Dermis blood vessel endothelial cell (primary cell): ENCODE measurements at places on chromosomes 5 and 9.

DNA sequence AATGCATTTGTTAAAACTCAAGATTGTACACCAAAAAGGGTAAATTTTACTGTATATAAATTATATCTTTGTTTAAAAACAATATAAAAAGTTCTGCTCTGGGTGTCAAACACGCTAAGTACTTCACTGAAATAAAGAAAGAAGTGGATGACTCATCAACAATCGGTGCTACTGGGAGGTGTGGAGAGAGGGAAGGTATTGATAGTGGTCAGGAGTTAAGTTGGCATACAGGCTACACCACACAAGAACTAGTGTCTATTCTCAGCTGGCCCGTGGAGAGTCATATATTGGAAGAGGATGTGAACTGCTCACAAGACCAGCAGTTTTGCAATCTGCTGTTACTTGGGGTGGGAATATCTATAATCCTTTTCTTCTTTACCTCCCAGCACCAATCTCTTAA, 145.7 kb upstream of the TRPC7 start:
- DNase-seq: no peak

GRCh38 chr9:68500457-68501381, 40.0 kb downstream of the TMEM252 start:
- DNase-seq: no peak

DNA sequence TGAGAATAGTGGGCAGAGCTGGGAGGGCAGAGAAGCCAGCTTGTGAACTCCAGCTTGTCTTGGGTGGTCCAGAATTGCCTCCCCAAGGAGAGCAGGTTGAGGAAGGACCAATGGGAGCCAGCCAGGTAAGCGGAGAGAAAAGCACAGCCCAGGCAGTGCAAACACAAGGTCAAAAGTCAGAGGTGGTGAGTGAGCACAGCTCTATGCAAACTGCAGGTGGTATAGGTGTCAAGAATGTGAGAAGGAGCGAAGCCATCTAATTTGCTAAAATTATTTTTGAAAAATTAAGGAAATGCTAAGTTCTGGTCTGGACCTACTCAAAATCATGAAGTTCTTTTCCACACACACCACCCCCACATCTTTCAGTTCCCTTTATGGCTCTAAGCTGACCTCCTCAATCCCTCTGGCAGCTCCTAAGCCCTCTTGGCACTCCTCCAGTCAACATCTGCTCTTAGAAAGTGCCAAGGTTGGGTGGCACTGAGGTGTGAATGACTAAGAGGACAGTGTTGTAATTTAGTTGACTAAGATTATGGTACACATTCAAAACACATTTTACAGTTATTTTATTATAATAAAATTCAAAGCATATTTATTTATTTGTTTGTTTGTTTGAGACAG, 6.6 kb upstream of the OTULINL start:
- DNase-seq: no peak

DNA sequence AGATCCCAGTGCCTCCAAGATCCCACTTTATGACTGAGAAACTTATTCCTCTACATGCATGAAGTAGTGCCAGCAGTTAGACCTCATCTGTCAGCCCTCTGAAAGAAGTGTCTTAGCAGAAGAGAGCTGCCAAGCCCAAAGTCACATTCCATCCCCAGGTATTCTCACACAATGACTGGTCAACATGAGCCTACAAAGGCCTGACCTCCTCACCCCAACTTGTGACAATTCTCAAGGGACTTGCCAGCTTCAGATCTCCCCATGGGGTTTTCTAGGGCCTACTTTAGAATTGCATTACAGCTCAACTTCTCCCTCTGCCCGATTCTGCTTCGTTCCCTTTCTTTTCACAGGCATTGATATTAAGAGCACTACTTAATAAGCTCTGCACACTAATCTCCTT, 393.8 kb upstream of the SLC30A5 start:
- DNase-seq: no peak

DNA sequence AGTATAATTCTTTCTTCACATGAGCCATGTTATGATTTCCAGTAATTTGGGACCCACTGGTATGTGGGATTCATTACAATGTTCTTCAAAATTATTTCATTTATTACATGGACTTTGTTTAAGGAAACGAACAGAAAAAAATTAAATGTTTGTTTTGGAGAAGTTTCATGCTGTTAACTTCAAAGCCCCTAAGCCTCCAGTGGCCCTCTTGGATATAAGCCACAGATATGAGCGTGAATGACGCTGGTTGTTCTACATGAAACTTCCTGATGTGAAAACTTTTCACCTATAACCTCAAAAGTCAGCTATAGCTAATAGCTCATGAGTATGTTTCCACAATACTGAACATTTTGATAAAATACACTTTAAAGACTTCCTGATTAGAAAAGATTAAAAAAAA, 334.2 kb downstream of the PDE4D start:
- DNase-seq: peak; percentile 79

DNA sequence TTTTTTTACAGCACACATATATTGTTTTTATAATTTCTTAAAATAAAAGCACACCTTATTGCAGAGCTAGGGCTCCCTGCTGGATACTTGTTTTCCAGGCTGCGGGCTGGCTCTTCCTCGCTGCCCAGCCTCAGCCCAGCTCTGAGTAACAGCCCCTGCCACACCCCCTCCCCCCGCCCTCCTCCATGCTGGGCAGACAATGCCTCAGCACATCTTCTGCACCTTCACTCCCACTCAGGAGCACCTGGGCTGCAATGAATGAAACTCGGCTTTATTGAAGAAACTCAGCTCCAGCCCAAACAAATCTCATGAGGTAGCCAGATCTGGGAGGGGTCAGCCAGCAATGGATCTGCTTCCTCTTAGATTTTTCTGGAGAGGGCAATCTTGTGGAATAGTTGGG, 9.5 kb downstream of the IL9 start:
- no peak for DNase-seq

GRCh38 chr9:69382135-69382534, 57.1 kb downstream of the ENTREP1 start:
- DNase-seq: no peak

GRCh38 chr5:22947921-22948320, 94.8 kb upstream of the CDH12 start:
- no peak for DNase-seq

DNA sequence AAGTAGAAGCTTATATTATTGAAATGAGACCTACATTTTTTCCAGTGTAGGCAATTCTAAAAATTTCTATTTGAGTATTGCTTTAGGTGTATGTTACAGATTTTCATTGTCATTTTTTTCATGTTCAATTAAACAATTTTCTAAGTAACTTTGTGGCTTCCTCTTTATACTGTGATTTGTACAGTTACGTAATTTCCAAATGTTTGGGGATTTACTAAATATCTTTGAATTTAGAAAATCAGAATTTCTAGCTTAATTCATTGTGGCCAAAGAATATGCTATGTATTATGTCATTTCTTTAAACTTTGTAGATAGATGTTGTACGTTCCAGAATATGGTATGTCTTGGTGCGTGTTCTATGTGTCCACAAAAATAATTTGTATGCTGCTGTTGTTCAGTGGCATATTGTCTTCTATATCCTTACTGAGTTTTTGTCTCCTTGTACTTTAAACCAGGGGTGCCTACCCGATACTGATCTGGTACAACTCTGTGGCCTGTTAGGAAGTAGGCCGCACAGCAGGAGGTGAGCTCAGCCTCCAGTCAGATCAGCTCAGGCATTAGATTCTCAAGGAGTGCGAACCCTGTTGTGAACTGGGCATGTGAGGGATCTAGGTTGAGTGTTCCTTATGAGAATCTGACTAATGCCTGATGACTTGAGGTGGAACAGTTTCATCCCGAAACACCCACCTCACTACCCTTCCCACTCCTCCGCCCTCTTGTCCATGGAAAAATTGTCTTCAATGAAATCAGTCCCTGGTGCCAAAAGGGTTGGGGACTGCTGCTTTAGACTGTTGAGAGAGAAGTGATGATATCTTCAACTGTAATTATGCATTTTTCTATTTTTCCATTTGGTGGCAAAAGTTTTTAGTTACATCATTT, 63.5 kb downstream of the UBE2R2 start:
- DNase-seq: no peak

DNA sequence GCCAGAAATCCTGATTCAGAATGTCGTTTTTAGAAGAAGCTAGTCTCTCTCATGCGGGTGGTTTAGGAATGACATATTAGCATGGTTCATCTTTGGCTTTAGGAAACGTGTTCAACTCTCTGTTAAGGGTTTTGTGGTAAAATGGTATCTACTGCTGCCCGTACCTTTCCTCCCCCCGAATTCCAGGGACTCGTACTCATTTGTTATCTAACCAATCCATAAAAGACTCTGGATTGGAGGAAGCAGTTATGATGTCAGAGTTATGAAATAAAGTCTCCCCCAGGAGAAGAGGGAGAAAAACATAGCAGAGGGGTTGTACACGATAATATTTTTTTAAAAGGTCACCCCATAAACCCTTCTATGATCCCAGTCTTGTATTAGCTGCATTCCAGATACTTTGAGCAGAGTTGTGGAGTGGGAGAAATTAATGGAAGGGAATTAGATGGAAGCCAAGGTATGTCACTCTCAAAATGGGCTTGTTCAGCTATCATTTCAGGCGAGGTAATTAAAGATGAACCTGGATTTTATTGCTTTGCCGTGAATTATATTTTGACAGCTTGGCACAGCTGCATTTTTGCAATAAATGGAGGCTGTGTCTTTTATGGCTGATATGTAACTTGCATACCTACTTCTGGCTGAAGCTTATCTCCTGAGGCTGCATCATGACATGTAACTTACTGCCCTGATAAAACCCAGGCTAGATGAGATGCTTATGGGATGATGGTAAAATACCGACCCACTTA, 31.3 kb downstream of the RAI14 start:
- DNase-seq: no peak

DNA sequence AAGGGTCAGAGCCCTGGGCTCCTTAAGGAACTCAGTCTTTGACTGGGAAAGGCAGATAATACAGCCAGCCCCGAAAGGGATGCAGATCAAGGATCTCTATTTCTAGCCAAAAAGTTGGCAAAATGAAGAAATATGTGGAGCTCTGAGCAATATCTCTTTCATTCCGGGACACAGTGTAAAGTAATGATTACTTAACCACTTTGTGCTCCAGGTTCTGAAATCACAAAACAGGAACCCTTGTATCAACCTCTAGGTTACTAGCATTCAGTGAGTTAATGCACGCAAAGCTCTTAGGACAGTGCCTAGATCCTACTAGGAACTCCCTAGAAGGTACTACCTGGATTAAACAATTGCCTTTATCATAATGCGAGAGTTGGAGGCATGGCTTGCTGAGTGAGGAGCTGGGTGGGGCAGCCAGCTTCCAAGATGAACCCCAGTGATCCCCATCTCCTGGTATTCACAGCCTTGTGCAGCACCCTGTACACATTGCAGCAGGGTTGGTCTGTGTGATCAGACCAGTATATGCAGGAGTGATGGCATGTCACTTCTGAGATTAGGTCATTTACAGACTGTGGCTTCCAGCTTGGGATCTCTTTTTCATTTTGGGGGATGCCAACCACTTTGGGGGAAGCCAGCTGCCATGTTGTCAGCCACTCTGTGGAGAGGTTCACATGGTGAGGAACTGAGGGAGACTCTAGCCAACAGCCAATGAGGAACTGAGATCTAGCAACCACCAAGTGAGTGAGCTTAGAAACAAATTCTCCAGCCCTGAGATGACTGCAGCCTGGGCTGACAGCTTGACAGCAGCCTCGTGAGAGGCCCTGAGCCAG, 103.1 kb upstream of the SLC44A1 start:
- DNase-seq: no peak

DNA sequence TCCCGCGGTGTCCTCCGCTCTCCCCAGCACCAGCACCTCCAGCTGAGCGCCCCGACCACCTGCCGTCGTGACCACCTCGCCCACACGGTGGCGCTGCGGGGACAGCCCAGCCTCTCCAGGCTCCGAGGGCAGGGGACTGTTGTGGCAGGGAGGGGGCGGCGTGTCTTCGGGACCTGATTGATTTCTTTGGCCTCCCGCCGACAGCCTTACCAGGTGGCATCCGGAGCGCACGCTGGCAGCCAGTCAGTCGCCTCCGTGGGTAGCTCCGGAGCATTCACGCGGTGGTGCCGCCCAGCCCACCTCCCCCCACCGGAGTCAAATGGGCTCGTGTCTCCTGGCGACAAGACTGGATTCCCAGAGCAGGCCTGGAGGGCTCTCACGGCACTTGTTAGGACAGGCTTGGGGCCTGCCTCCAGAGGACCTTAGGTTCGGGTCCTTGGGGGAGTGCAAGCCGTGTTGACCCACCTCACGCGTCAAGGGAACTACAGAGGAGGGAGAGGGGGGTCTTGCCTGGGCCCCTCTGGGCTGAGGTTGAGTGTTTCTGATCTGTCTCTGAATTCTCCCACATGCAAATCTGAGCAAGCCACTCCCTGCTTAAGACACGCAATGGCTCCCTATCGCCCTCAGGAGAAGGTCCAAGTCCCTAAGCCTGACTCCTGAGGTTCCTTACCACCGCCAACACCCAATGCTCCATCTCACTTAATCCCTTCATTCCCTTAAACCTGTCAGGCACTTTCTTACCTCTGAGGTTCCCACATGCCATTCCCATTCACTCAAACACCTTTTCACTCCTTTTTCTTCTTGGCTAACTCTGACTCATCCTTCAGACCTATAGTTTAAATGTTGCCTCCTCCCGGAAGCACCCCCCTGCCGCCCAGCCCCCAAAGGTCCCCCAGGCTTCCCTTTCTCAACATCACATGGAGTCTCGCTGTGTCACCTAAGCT, 51.2 kb upstream of the GGTA1 start:
- DNase-seq: peak; percentile 86

DNA sequence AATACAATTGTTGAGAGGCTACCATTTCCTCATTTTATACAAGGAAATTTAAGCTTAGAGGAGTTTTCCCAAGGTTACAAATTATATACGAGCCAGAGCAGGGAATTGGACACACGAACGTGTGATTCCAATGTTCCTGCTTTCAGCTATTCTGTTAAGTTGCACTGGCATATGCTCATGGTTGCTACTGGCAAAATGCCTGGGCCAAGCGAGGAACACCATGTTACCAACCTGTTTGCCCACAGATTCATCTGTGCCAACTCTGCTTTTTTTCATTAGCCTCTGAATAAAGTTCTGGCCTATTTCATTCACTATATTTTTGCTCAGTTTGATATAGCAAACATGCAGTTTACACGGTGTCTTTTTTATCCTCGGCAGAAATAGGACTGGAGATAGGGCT, 5.1 kb upstream of the C5orf46 start:
- DNase-seq: no peak

GRCh38 chr9:73023025-73023541, 70.2 kb upstream of the ALDH1A1 start:
- DNase-seq: peak; percentile 85

DNA sequence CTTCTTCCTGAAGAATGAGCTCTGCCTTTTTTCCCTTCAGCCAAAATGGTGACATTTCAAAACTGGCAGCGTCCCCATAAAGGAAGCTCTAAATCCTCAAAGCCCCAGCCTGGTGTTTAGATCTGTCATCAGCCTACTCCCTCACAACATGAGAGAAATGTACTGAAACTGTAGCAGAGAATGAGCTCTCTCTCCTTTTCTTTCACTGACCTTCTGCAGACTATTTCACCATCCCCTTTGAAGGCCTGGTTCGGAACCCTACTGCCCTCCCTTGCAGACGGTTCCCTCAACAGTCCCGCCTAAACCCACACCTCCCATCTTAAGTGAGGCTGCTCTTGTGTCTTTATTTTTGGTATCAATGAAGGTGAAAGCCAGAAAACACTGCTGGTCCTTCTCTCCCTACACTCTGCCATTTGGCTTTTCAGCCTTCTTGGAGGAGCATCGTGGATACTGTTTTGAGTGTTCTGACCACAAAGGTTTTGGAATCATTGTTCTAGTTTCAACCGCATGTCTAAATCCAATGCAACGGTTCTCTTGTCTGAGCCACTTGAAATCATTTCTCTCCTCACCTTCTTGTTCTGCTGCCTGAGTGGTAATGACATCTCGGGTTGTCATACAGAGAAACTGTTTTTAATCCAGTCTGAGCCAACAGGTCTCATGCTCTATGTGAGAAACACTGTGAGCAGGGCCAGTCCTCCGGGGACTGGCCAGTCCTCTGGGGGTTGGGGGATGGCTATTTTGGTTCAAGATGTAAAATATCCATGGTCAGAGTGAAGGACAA, 39.0 kb downstream of the ITK start:
- no peak for DNase-seq
